ENCODE measurements at places on chromosomes 13 and 19.

DNA sequence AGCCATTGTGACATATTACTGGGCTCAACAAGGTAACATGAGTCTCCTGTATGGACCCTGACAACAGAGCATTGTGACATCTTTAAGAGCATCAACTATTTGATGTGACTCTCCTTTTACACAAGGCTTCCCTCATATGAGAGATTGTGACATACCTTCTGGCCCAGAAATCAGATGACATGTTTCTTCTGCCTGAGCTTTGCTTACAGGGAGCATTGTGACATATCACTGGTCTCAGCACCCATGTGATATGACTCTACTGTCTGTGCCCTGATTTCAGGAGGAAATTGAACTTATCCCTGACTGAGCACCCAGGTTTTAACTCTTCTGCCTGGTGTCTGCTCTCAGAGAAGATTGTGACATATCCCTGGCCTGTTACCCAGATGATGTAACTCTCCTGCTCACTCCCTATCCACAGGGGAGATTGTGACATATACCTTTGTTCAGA is 15.9 kb upstream of the ZNF681 start:
- no peak for DNase-seq

GRCh38 chr19:48685583-48685982 is 10.2 kb upstream of the FUT2 start:
- no peak for DNase-seq

GRCh38 chr19:17259118-17259780 is 5.3 kb downstream of the USHBP1 start:
- DNase-seq = no peak

GRCh38 chr13:98584668-98585397 is 7.9 kb upstream of the STK24 start:
- DNase-seq = no peak

DNA sequence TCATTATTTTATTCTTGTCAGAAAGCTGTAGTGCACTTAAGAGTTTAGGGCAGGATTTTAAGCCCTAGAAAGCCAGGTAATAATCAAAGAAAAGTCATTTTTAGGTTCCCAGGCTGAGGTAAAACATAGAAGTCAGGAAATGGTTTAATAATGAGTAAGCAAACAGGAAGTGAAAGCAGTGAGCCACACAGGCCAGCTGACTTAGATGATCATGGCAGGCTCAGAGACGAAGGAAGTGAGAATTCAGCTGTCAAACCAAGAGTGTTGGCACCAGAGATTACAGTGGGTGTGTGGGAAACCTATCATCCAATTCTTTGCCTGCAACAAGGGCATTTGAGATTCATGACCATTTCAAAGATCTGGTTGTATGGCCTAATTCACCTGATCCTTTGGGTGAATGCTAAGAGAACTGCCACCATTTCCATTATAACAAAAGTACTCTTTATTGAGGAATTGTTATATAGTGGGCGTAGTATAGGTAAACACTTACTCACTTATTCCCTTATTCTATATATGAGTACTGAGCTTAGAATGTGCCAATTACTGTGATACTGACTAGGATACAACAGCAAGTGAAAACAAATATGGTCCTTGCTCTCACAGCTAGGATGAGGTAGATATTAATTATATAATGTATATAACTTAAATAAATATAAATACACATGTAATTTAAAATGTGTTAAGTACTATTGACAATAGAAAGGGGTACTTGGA is 103.7 kb upstream of the EDNRB start:
- no peak for DNase-seq

GRCh38 chr13:72132075-72132474 is 265.1 kb upstream of the DACH1 start:
- DNase-seq = no peak

DNA sequence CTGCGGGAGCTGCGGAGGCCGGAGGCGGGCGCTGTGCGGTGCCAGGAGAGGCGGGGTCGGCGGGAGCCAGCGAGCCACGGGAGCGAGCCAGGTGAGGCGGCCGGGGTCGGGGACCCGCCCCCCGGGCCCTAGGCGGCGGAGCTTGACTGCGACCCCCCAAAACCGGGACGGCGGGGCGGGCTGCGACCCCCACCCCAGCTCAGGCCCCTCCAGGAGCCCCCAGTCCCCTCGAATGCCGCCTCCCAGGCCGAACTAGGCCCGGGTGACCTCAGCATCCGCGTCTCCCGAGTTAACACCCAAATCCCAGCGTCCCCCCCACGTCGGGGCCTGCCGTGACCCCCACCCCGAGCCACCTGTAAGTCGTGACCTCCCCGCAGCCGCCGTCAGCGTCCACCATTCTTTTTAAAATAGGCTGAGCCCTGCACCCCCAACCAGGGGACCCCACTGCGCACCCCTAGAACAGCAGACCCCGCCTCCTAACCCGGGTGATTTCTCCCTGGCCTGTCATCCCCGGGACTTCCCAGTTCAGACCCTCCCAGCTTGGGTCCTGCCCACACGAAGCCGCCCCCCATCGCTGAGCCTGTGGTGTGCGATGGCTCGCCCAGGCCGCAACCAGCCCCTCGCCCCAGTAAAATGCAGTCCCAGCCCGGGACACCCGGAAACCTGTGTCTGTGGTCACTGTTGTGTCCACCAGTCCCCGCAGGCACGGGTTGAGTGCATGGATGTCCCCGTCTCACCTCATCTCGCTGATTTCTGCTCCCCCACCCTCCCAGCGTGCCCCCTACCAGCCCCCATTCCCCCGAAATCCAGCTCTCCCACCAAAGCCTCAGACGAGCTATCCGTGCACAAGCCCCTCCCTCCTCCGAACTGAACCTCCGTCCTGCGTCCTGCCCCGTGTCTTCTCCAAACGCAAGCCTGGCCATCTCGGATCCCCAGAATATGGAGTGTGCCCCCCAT is 551 bp downstream of the FZR1 start:
- DNase-seq = no peak

Measured in dorsolateral prefrontal cortex (tissue), 122 donors.